ENCODE measurements at places on chromosomes 12 and 14. TPM values are rescaled to one million over a fixed set of nuclear protein-coding genes. Genes with fewer than 3 reads are reported as not detected.

DNA sequence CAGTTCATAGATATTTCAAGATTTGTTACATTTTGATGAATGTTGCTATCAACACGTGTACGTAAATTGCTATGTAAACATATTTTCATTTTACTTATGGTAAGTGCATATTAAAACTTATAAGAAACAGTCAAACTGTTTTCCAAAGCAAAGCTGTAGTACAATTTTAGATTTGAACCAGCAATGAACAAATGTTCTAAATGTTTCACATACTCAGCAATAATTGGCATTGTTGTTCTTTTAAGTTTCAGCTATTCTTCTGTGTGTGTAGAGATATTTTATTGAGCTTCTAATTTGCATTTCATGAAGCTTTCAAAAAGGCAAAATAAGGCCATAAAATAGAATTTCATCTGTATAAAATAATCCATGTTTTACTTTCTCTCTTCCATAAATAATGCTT lies 1433.2 kb downstream of the LRFN5 start:
- no peak for DNase-seq

DNA sequence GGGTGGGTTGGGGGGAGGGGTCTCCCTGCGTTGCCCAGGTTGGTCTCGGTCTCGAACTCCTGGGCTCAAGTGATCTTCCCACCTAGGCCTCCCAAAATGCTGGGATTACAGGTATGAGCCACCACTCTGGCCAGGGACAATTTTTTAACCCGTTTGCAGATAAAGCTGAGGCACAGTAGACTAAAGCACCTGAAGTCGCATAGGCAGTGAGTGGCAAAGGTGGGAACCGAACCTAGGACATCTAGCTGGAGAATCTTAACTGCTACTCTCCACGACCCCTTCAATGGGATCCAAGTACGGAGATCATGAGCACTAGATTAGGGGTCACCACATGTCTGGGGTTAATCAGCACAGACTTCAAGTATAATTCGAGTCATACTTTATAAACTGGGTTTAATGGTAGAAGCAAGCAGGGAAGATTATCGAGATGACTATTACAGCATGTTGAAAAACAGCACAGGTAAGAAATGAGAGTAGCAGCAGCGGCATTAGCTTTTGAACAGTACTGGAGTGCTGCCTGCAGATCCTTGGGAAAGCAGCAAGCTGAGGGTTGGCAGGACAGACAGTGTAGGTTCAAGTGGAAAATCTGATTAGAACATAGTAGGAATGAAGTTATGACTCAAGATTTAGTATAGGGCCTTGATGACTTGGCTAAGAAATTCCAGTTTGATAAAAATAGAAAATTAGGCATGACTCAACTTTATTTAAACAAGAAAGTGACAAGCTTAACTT lies 23.9 kb downstream of the NID2 start:
- no peak for DNase-seq

Gene ARG2
- polyA plus RNA-seq = 2.3 TPM

Gene C1QL4
- polyA plus RNA-seq = 0.06 TPM

Gene METAP2
- polyA plus RNA-seq = 123 TPM

DNA sequence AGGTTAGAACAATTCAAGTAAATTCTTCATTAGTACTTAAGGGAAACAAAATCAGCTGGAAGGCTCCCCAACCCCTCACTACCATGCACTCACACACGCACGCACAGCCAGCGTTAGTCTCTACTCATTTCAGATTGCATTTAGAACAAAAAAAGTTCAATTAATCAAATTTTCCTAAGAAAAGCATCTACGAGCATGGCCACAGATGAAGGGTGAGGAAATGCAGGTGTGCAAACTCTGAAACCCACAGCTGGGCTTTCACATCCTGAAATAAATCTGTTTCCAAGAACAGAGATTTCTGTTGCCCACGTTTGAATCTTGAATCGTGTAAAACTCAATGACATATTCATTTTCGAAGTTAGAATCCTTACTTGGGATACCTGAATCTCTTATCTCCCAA lies 62.6 kb downstream of the SEL1L start:
- DNase-seq = no peak

DNA sequence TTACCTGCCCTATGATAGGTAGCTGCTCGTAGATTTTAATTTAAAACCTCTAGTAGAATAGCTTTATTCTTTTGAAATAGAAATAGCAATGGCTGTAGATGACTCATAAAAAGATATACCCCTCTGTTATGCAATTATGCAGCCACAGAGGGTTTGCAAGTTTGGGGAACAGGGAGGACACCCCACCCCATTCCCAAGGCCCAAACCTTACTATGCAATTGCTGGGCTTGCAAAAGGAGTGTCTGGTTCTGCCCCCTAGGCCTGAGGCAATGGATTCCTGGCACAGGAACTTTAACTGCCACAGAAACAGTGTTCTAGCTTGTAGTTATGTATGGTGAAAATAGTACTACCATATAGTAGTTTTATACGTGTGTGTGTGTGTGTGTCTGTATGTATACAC lies 403.3 kb downstream of the ADAMTS20 start:
- DNase-seq = no peak

All from forelimb muscle (tissue), 1 donor.